ENCODE measurements at places on chromosomes 12 and 14.

DNA sequence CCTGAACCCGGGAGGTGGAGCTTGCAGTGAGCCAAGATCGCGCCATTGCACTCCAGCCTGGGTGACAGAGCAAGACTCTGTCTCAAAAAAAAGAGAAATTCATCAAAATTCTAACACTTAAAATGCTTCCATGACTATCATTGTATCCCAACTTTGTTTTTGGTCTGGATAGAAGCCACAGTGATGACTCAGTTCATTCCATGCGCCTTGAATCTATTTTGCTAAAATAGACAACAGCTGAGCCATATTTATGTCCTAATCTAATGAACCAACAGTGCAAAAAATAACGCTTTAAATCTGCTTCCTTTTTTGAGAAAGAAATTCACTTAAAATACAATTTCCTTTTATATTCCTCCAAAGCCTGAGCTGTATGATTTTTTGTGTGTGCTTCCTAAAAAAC is 23.2 kb upstream of the BICD1 start:
- no peak for DNase-seq

- no peak for DNase-seq
Observed at GRCh38 chr14:93727917-93728650, 60.2 kb downstream of the PRIMA1 start.

DNA sequence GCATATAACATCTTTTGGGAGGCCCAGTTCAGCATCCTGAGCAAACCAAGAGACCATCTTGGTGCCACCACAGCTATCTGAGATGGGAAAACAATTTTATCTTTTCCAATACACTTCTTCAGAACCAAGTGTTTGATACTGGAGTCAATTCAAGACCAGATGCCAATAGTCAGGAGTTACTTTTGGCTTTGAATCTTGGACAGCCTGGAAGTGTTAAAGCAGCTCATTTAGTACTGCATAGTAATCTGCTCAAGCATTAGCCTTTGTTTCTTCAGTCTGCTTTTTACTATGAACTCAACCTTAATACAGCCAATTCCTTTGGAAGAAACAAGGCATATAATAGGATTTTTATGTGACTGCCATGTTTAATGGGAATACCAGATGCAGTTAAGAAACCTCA is 81.9 kb upstream of the TSPAN8 start:
- DNase-seq: no peak

- DNase-seq: no peak
Observed at GRCh38 chr12:107320929-107321631, 227.7 kb upstream of the CRY1 start.

DNA sequence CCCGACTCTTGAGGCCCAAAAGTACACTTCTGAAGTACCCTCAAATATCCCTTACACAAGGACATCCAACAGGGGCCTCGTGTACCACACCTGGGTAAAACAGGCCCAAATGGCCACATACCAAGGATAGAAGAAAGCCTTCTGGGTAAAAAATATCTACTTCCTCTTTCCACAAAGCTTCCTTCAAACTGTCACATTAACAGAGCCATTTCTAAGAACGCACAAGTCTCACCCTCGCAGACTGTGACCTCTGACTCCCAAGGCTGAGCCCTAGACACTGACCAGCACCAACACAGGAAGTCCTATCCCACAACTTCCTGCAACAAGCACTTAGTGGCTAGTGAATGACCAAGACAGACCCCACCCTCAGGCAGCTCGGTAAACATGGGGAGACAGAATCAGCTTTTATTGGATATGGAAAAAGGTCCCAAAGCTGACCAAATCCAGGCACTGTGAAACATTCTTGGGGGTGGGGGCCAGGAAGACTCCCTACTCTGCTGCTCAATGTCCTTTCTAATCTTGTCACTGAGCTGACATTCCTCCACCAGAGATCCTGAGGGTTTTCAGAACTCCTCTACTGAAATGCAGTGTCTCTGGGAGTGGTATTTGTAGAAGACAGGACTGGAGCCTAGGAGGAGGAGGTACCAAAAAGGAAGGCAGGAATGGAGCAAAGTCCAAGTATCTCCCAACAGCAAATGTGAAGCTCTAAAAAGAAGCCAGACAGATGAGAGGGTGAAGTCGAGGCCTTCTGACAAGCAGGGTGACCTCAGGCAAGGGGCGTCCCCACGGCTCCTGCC is 15.9 kb downstream of the KCTD10 start:
- no peak for DNase-seq
